ENCODE measurements at places on chromosomes 12 and 14.

DNA sequence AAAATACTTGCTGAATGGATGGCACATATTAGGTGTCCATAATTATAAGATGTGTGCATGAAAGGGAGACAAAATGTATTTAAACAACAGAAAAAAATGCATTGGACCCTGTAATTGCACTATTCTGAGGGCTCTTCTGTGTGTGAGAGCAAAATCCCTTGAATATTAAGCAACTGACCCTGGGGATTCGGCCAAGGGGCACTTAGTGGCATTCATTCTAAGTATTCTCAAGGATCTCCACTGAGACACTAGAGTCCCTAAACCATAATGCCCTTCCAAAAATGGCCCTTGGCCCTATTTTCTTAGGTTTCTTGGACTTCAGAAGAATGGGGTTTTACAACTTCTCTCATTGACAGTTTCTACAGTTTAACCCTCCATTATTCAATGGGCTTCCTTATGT, 388.6 kb downstream of the GLT1D1 start:
- no peak overlapping the region for H3K4me3 ChIP-seq
- H3K36me3 ChIP-seq = no peaks in the 10 kb centered on the region
- no peak overlapping the region for H3K27ac ChIP-seq
- no peaks in the 10 kb centered on the region for H3K4me1 ChIP-seq
- H3K27me3 ChIP-seq = no peaks in the 10 kb centered on the region

- H3K4me3 ChIP-seq = peak overlapping the region; percentile 69
- peaks cover 9% of the 10 kb centered on the region for H3K36me3 ChIP-seq
- no peak for DNase-seq
These were observed 2.1 kb downstream of the MYL6 start for GRCh38 chr12:56160193-56160763.

DNA sequence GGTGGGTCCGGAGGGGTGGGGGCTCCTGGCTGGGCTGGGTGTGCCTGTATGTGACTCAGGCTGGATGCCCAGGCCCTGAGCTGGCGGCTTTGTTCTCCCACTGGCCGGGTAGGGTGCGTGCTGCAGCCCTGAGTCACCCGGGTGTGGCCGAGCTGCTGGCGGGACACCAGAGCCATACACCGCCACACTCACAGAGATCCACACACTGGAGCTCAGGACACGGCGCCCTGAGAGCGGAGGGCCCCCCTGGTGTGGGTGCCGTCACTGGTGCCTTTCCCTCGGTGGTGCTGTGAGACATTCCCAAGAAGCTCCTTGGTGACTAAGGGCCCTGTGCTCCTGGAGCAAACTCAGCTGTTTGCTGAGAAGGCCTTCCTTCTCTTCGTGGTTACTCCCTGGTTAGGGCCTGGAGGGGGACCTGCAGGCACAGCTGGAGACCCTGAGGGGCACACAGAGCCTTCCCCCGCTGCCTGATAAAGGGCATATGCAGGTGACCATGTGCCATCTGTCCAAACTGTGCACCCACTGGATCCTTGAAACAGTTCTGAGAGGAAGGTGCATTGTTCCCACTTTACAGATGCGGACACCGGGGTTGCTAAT, 44.3 kb downstream of the KRT80 start:
- no peaks in the 10 kb centered on the region for H3K4me1 ChIP-seq
- peaks cover 6% of the 10 kb centered on the region for H3K27me3 ChIP-seq
- no peak overlapping the region for H3K27ac ChIP-seq

GRCh38 chr12:45248095-45248494, 32.2 kb downstream of the ANO6 start:
- no peak overlapping the region for H3K4me3 ChIP-seq
- DNase-seq = no peak
- peaks cover 17% of the 10 kb centered on the region for H3K4me1 ChIP-seq
- no peaks in the 10 kb centered on the region for H3K27me3 ChIP-seq

DNA sequence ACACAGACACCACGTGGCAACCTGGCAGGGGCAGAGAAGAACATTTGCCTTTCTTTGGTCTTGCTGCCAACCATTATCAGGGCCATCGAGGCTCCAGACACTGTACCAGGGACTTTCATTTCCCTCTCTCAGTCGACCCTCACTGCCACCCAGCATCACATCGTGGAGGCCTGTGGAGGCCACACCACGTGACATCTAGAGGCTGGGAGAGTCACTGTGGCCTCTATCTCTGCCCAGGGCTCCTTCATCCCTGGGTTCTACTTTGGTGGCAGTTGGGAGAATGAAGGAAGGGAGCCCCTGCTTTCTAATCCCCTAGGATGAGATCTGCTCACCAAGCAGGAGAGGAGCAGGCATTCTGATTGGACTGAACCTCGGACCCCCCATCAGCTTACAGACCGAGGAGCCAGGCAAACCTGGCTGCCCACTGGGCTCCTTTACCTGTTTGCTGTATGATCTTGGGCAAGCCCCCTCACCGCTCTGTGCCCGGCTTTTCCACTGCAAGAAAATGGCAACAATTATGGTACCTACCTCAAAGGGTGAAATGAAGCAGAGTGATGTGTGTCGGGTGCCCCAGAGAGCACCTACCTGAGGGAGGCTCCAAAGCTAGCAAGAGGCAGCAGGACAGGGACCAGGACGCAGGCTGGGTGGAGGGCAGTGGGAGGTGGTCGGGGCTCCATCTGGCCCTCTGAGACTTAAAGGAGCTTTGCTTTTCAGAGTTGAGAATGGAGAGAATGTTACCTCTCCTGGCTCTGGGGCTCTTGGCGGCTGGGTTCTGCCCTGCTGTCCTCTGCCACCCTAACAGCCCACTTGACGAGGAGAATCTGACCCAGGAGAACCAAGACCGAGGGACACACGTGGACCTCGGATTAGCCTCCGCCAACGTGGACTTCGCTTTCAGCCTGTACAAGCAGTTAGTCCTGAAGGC, 1.8 kb downstream of the SERPINA3 start:
- H3K36me3 ChIP-seq = no peaks in the 10 kb centered on the region
- no peak overlapping the region for H3K4me3 ChIP-seq
- no peaks in the 10 kb centered on the region for H3K27me3 ChIP-seq
- H3K4me1 ChIP-seq = no peaks in the 10 kb centered on the region
- no peak overlapping the region for H3K27ac ChIP-seq

GRCh38 chr12:123165537-123165936, 14.6 kb upstream of the PITPNM2 start:
- H3K4me3 ChIP-seq = no peak overlapping the region
- H3K27ac ChIP-seq = no peak overlapping the region
- H3K27me3 ChIP-seq = no peaks in the 10 kb centered on the region
- no peak for DNase-seq

- no peak overlapping the region for H3K27ac ChIP-seq
- no peaks in the 10 kb centered on the region for H3K36me3 ChIP-seq
- DNase-seq = no peak
- H3K4me1 ChIP-seq = no peaks in the 10 kb centered on the region
These were observed 46.7 kb downstream of the SSH1 start for GRCh38 chr12:108810636-108811035.

GRCh38 chr12:95096852-95097251, 23.4 kb upstream of the NR2C1 start:
- no peaks in the 10 kb centered on the region for H3K36me3 ChIP-seq
- H3K4me3 ChIP-seq = no peak overlapping the region
- DNase-seq = no peak
- no peaks in the 10 kb centered on the region for H3K27me3 ChIP-seq
- H3K4me1 ChIP-seq = no peaks in the 10 kb centered on the region

GRCh38 chr12:42779186-42779859, 189.8 kb upstream of the PRICKLE1 start:
- H3K4me3 ChIP-seq = no peak overlapping the region
- no peak overlapping the region for H3K27ac ChIP-seq
- H3K27me3 ChIP-seq = no peaks in the 10 kb centered on the region
- no peaks in the 10 kb centered on the region for H3K36me3 ChIP-seq
- no peaks in the 10 kb centered on the region for H3K4me1 ChIP-seq

- H3K27ac ChIP-seq = no peak overlapping the region
- H3K4me3 ChIP-seq = no peak overlapping the region
- H3K4me1 ChIP-seq = no peaks in the 10 kb centered on the region
- no peaks in the 10 kb centered on the region for H3K27me3 ChIP-seq
- no peaks in the 10 kb centered on the region for H3K36me3 ChIP-seq
These were observed 799.7 kb downstream of the RPS29 start for GRCh38 chr14:48786498-48786897.

DNA sequence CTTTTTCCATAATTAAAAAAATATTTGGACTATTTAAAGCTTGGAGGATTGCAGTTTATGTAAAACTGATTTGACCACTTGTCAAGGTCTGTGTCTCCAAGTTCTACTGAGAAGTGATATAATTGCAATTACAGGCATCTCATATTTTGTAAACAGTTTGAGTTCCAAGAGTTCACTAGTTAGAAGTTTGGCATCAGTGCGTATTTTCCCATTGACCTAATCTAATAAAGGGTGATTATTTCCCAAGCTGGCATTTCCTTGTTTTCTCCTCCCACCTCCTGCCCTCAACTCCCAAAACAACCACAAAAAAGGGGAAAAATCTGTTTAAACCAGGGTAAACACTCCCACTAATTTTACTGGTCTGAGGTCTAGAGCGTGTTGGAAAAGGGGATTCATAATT, 3.0 kb upstream of the MYF6 start:
- DNase-seq = no peak
- no peak overlapping the region for H3K27ac ChIP-seq
- H3K36me3 ChIP-seq = no peaks in the 10 kb centered on the region
- no peaks in the 10 kb centered on the region for H3K27me3 ChIP-seq

- H3K27me3 ChIP-seq = peaks cover 13% of the 10 kb centered on the region
- H3K27ac ChIP-seq = no peak overlapping the region
- H3K4me1 ChIP-seq = no peaks in the 10 kb centered on the region
- no peaks in the 10 kb centered on the region for H3K36me3 ChIP-seq
- H3K4me3 ChIP-seq = no peak overlapping the region
These were observed 39.5 kb downstream of the PRMT8 start for GRCh38 chr12:3530548-3530947.

GRCh38 chr12:49823951-49824350, 4.3 kb downstream of the NCKAP5L start:
- no peaks in the 10 kb centered on the region for H3K36me3 ChIP-seq
- no peak overlapping the region for H3K4me3 ChIP-seq
- no peak for DNase-seq
- H3K4me1 ChIP-seq = peaks cover 10% of the 10 kb centered on the region
- no peak overlapping the region for H3K27ac ChIP-seq
- peaks cover 36% of the 10 kb centered on the region for H3K27me3 ChIP-seq

DNA sequence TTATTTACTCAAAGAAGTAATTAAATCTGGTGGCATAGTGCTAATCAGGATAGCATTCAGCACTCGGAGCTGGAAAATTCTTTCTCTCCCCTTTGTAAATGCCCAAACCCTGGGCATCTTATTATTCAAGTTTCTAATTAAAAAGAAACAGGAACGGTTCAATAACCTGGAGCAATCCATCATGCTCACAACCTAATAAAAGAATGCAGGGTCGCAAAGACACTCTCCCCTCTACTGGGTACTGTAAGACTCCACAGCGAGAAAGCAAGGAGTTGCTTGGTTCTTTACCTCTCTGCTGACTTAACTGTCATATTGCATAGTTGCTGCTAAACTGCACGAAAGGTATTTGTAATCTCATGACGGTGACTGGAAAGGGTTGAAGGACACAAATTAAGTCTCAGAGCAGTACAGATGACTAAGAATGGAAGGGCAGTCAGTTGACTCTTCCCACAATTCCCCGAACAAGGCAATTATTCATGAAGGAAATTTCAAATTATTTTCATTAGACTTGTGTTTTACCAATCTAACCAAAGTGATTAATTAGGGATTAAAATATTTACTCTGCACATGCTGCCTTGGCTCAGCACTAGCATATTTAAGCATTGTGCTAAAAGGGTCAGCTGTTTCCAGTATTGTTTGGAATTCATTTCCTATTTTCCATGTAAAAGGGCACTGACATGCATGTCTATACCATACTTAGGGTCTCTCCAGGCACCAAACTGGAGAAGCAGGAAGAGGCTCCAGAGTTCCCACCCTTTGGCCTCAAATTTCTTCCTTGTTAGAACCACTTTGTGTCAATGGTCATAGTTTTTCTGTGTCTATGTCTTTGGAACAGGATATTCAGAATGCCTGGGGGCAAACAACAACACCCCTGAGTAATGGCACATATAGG, 182.2 kb downstream of the EXOC5 start:
- DNase-seq = no peak
- H3K4me3 ChIP-seq = no peak overlapping the region
- no peaks in the 10 kb centered on the region for H3K36me3 ChIP-seq
- H3K4me1 ChIP-seq = no peaks in the 10 kb centered on the region

DNA sequence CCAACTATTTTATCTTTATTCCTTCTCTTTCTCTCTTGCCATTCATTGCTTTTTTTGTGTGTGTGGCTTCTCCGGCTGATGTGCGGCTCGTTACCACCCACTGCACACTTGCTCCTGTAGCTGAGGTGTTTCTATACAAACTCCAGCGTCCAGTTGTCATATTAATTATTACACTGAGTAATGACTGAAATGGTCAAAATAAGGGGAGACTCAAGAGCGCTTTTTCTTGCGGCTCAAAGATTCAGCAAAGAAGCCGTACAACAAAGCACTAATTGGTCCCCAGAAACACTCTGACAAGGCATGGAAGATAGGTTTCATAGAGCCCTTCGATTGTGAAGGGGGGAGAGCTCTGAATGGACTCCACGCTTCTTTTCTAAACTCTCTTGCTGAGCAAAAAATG, 5.6 kb upstream of the ASCL1 start:
- no peaks in the 10 kb centered on the region for H3K4me1 ChIP-seq
- H3K36me3 ChIP-seq = no peaks in the 10 kb centered on the region
- H3K27ac ChIP-seq = no peak overlapping the region
- DNase-seq = no peak
- no peaks in the 10 kb centered on the region for H3K27me3 ChIP-seq

DNA sequence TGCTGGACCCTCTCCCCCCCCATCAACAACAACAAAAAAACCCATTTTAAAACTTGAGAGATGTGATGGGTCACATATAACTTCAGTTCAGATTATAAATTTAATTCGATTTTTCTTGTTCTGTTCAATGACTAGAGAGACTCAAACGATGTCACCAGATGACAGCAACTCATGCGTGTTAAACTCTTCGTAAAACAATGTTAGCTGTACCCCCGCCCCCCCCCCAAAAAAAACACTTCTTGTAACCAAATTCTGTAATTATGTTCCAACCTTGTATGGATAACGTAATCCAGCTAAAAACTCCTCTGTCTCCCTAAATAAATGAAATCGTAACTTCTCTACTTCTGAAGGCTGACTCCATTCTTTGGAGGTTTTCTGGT, 614 bp upstream of the NACA start:
- H3K27ac ChIP-seq = peak overlapping the region; percentile 75
- DNase-seq = no peak
- H3K27me3 ChIP-seq = no peaks in the 10 kb centered on the region

- no peaks in the 10 kb centered on the region for H3K36me3 ChIP-seq
- no peak overlapping the region for H3K27ac ChIP-seq
- H3K4me1 ChIP-seq = 0 out of 2 replicates have a peak, but pooled peaks cover 7% of the 10 kb centered on the region
- H3K4me3 ChIP-seq = no peak overlapping the region
These were observed 473.5 kb downstream of the PRKD1 start for GRCh38 chr14:29454026-29454693.

DNA sequence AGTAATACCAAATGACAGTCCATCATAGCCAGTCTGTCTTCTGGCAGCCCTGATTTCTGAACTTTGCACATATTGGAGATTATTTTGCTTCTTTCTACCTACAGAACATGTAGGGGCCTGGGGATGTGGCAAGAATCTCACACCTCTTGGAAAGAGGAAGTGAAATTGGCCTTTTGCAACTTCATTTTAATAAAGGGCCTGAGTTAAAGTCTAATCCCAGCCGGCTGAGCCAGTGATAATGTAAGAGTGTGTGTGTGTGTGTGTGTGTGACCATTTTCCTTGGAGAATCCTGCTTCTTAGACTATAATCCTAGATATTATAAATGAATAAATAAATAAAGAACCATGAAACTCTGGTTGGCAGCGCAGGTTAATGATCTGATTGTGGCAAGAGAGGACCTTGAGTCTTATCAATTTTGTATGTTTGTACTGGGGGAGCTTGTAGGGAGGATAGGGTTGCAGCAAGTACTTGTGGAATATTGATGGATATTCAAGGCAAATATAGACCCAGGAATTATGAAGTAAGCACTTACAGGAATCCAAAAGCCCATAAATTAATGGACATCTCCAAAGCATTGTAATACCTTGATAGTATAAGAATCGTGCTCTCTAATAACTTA, 233.2 kb upstream of the AMIGO2 start:
- H3K27ac ChIP-seq = no peak overlapping the region
- peaks cover 17% of the 10 kb centered on the region for H3K4me1 ChIP-seq
- H3K4me3 ChIP-seq = no peak overlapping the region

All from MM.1S (cell line).